Fibroblast of lung (primary cell): ENCODE measurements at places on chromosomes 3 and 15. TPM values are rescaled to one million over a fixed set of nuclear protein-coding genes. Genes with fewer than 3 reads are reported as not detected.

SKOR1 gene
- under 0.01 and 0.17 TPM in 2 replicates for total RNA-seq

SRGAP3 gene
- total RNA-seq: 10.0 and 12.4 TPM in 2 replicates

GNAI2 gene
- total RNA-seq: 124 and 238 TPM in 2 replicates

CPEB1 gene
- 24.9 and 62.3 TPM in 2 replicates for total RNA-seq

GPR171 gene
- total RNA-seq: not detected in 2 replicates

POPDC2 gene
- 0.17 and 0.26 TPM in 2 replicates for total RNA-seq

GNL3 gene
- 99.9 and 145 TPM in 2 replicates for total RNA-seq

ADAMTSL3 gene
- 0.17 and 0.26 TPM in 2 replicates for total RNA-seq

STAC gene
- total RNA-seq: 6.8 and 9.0 TPM in 2 replicates

ITPKA gene
- total RNA-seq: 3.9 and 35.0 TPM in 2 replicates

ITIH1 gene
- not detected in 2 replicates for total RNA-seq

BCHE gene
- total RNA-seq: 29.0 and 34.7 TPM in 2 replicates

SH2D7 gene
- not detected in 2 replicates for total RNA-seq
